ENCODE measurements at places on chromosomes 2 and 18.

DNA sequence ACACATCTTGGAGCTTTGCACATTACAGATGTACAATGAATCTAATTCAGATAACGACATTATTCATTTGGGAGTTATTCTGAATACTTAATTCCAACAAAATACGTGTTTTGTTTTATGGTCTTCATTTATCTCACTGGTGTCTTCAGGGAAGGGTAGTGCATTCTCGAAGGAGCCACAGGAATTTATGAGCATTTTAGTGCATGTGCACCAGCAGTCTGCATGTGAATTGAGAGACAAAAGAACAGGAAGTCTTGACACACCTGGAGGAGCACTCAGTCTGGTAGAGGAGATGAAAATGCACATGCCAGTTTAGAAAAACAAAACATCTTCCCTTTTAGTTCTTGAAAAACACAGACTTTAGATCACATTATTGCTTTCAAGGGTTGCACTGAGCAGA, 228.7 kb downstream of the LRATD1 start:
- no peak for DNase-seq

GRCh38 chr2:160924936-160925353, 235.3 kb upstream of the TANK start:
- DNase-seq: no peak

DNA sequence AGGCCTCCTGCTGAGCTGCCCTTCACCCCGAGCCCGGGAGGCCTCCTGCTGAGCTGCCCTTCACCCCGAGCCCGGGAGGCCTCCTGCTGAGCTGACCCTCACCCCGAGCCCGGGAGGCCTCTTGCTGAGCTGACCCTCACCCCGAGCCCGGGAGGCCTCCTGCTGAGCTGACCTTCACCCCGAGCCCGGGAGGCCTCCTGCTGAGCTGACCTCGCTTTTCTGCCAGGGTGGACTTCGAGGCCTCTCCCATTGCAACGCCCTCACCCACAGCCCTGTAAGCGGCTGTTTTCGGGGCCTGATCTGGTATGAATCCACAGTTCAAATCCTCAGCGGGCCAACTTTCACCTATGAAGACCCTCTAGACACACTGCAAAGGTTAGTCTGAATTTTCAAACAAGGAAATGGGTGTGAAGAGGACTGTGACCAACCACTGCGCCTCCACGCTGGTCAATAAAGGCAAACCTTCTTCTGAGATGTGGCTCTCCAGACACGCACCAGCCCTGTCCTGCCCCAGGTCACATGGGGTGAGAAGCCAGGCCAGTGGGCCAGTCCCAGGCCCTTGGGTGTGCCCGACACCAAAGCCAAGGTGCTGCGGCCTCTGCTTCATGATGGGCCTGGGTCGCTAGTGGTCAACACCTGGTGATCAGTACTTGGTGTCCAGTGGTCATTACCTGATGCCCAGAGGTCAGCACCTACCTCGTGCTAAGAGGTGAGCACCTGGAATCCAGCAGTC, 225.1 kb upstream of the SALL3 start:
- no peak for DNase-seq

GRCh38 chr2:70826696-70827350, 6.4 kb upstream of the CLEC4F start:
- DNase-seq: no peak

DNA sequence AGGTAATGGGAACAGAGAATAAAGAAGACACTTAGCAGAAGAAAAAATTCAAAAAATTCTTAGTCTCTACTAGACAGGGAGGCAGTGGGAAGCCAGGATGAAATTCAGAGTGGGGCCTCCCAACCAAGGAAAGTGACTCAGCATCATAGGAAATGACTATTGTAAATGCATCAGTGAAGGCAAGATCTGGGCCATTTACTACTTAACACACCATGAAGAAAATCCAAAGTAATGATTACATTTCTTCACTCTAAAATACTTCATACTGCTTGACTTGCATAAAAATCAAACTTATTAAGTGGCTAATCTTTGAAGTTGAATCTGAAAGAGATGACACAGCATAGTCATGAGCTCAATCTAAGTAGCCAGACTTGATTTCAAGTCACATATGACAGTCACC, 405.8 kb upstream of the SLC39A10 start:
- no peak for DNase-seq

DNA sequence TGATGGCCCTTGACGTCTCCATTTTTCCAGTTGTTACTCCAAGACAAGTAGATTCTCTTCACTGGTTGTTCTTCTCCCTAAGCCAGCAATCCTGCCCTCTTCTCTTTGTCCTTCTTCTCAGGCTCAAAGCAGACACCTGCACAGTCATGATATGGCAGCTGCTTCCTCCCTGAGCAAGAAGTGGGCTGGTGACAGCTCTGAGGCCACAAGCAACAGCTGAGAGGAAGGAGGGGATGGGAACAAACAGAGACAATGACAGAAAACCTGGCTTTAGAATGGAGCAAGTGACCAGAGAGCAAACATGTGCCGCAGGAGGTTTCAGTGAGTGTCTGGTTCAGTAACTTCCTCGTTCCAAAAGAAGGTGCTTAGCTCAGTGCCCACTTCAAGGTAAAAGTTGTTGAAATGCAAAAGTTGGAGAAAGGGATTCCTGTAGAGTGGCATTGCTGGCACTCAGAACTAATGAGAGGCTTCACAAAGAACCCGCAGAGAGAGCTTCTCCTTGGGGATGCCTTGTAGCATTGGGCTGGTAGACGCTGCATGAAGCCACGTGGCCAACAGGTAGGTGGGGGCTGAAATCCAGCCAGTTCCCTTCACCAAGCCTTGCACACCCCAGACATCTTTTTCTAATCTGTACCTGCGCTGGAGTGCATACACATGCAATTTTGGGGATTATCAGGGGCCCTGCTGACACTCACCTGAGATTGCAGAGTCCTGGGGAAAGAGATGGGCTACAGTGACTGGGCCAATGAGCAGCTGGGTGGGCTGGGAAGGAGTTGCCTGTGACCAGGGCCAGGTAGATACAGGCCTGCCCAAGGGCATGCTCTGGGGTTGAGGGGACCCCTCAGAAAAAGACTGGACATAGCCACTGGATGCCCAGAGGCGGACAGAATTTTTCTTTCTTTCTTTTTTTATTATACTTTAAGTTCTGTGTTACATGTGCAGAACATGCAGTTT, 153.3 kb upstream of the RAB12 start:
- DNase-seq: no peak

GRCh38 chr2:152622219-152622618, 95.0 kb downstream of the PRPF40A start:
- DNase-seq: no peak

GRCh38 chr2:31957354-31958139, 53.3 kb downstream of the MEMO1 start:
- no peak for DNase-seq

DNA sequence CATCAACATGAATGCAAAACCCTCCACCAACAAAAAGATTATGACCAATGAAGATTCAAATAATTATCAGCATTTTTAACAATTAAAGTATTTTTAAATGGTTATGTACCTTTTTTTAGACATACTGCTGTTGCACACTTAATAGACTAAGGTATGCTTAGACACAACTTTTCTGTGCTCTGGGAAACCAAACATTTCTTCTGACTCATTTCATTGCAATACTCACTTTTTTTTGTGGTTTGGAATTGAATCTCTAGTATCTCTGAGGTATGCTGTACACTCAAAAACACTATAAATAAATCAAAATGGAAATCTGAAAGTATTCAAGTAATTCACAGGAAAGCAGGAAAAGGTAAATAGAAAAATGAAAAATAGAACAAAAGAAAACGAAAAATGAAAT, 247.9 kb upstream of the POU3F3 start:
- no peak for DNase-seq

DNA sequence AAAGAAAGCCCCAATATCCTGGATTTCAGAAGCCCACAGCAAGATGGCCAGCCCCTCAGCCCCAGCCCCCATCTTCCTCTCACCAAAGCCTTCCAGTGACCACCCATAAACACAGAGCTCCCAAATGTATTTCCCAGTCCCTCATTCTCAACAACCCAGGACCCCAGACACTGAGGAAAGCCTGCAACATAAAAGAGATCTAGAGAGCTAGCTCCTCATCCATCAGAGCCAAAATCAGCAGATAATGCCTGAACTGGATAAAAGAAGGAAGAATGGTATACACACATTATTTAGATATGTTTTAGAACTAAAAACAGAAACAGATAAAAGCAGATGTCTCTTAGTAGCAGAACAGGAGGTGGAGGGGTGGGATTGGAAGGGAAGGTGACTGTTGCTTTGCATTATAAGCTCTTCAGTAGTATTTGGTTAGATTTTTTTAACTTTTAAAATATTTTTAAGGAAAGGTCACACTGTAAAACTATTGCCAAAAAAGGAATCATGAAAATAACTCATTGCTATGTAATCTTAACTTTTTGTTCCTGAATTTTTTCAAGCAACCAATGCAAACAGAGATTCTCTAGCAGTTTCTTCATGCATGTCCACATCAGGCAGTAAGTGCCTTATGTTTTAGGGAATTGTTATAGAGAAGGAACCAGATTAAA, 144.2 kb upstream of the PKDCC start:
- no peak for DNase-seq

- DNase-seq: no peak
Observed at GRCh38 chr2:70304498-70304897, 2.6 kb upstream of the FAM136A start.

GRCh38 chr2:55204950-55205349, 27.1 kb downstream of the CLHC1 start:
- no peak for DNase-seq

GRCh38 chr2:145573608-145574007, 1053.7 kb upstream of the ZEB2 start:
- no peak for DNase-seq

- no peak for DNase-seq
Observed at GRCh38 chr2:225328192-225328591, 71.3 kb upstream of the NYAP2 start.

DNA sequence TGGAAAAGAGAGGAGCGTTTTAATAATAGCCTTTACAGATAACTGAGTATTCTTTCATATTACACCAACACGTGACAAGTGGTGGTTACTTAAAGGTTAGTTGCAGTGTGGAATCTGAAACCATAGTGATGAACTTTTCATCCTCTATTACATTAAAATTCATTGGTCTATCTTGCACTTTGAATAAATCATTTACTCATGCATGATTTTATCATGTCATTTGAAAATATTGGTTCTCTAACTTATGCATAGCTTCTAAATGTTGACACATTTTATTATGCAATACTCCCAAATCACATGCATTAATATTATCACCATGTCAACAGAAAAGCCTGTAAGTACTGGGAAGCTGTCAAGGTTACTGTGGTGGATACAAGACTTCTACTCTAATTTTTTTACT, 1432.2 kb downstream of the LRP1B start:
- DNase-seq: no peak

GRCh38 chr2:205461678-205462665, 220.3 kb upstream of the NRP2 start:
- DNase-seq: no peak

DNA sequence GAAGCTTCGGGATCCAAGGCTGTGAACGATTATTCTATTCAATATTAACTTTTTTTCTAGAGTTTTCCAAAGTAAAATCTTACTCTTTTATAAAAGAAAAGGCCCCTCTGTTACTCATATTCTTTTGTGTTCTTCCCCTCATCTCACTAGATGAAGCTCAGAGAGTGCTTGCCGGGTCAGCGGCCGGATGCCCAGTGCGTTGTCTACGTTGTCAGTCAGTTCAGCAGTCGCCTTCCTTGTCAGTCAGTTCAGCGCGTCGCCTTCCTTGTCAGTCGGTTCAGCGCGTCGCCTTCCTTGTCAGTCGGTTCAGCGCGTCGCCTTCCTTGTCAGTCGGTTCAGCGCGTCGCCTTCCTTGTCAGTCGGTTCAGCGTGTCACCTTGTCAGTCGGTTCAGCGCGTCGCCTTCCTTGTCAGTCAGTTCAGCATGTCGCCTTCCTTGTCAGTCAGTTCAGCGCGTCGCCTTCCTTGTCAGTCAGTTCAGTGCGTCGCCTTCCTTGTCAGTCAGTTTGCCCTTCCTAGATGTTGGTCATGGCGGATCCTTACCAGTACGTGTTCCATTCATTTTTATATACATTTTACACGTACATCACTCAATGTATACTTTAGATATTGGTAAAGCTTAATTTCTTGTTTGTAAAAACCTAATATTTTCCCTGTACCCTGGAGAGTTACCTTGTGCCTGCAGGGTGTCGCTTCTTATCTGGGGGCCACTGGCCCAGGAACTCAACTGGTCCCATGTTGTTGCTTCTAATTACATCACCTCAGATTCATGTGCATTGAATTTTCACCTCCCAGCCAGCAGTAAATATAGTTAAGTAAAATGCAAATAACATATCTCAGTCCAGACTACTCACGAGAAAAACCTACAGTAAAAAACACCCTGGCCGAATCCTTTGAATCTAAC, 206.9 kb downstream of the ASB1 start:
- no peak for DNase-seq

GRCh38 chr18:59377613-59378337, 18.7 kb upstream of the LMAN1 start:
- no peak for DNase-seq

DNA sequence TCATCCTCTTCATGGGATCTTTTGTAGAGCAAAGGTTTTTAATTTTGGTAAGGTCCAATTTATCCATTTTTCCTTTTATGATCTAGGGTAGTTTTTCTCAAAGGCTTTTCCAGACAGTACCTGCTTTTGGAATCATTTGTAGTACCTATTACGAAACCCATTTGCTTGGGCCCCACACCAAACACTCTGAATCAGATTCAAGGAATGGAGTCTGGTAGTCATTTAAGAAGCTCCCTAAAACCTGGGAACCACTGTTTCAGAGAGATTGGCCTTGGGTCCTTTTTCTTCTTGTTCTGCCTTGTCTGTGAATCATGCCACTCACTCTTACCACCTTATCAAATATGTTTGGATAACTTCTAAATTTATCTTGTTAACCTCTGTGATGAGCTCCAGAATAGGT, 40.3 kb downstream of the OSBPL6 start:
- DNase-seq: no peak

DNA sequence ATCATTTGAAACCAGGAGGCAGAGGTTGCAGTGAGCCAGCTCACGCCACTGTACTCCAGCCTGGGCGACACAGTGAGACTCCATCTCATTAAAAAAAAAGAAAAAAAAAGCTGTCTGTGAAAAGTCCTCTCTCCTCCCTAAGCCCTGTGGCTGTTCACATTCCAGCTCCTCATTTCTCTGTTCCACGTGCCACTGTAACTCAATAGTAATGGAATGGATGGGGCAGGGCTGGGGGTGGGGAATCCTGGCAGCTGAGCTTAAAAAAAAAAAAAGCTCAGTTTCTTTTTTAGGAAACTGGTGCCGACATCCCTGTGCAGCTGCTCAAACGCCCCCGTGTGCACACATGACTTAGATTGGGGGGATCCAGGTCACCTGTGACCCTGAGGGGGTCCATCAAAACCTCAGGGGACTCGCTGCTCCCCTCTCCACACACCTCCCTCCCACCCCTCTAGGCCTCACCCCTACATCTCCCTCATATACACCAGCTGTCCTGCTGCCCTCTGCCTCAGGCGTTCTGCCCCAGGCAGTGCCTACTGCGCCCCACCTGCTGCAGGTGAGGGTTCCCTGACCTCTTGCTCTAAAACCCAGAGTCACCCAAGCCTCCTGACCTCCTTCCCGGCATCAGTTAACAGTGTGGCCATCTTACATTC, 255.4 kb downstream of the AGAP1 start:
- DNase-seq: no peak

All from activated CD4-positive, alpha-beta T cell treated with anti-CD3 and anti-CD28 coated beads for 4 hours (primary cell).